T-helper 17 cell (primary cell): ENCODE measurements at places on chromosomes 2 and 18. TPM values are rescaled to one million over a fixed set of nuclear protein-coding genes. Genes with fewer than 3 reads are reported as not detected.

DNA sequence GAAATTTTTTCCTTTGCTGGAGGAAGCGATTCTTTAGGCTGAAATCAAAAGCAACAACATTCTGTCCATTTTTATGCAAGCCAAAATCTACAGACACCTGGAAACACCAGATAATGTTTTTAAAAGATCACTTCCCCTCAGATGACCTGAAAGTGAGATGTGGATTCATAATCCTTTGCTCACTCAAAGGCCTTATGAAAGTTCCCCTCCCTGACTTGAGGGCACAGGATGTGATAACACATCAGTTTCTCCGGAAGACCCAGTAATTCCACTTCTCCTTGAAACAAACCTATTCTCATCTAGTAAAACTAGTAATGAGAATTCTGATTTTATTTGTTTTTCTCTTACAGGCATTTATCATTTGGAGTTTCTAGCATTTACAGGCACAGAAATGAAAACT lies 218.3 kb upstream of the RND3 start:
- no peak for DNase-seq
- H3K4me3 ChIP-seq, result no peak overlapping the region
- H3K27ac ChIP-seq, result no peak overlapping the region
- H3K27me3 ChIP-seq, result no peaks in the 10 kb centered on the region
- no peaks in the 10 kb centered on the region for H3K36me3 ChIP-seq

GRCh38 chr2:205670292-205670691 lies 12.0 kb upstream of the NRP2 start:
- H3K27ac ChIP-seq, result no peak overlapping the region
- no peaks in the 10 kb centered on the region for H3K4me1 ChIP-seq

- no peak overlapping the region for H3K27ac ChIP-seq
- no peaks in the 10 kb centered on the region for H3K4me1 ChIP-seq
- peaks cover 5% of the 10 kb centered on the region for H3K27me3 ChIP-seq
These were observed 167.7 kb upstream of the MYCN start for GRCh38 chr2:15772681-15773080.

- H3K4me3 ChIP-seq, result no peak overlapping the region
- no peak for DNase-seq
- H3K4me1 ChIP-seq, result no peaks in the 10 kb centered on the region
- H3K27ac ChIP-seq, result no peak overlapping the region
These were observed 24.9 kb downstream of the HJURP start for GRCh38 chr2:233829193-233830110.

- no peak overlapping the region for H3K27ac ChIP-seq
- peaks cover 7% of the 10 kb centered on the region for H3K27me3 ChIP-seq
- DNase-seq, result no peak
- no peak overlapping the region for H3K4me3 ChIP-seq
These were observed 13.6 kb upstream of the MSH6 start for GRCh38 chr2:47769318-47769717.

GRCh38 chr2:36560726-36561125 lies 37.2 kb downstream of the FEZ2 start:
- H3K27me3 ChIP-seq, result no peaks in the 10 kb centered on the region
- DNase-seq, result no peak
- H3K27ac ChIP-seq, result no peak overlapping the region
- no peak overlapping the region for H3K4me3 ChIP-seq
- H3K4me1 ChIP-seq, result peaks cover 19% of the 10 kb centered on the region

GRCh38 chr2:147015591-147015990 lies 829.2 kb upstream of the ACVR2A start:
- H3K4me1 ChIP-seq, result no peaks in the 10 kb centered on the region
- H3K36me3 ChIP-seq, result no peaks in the 10 kb centered on the region
- H3K4me3 ChIP-seq, result no peak overlapping the region
- no peak for DNase-seq
- peaks cover 28% of the 10 kb centered on the region for H3K27me3 ChIP-seq
- H3K27ac ChIP-seq, result no peak overlapping the region

- DNase-seq, result no peak
- no peaks in the 10 kb centered on the region for H3K36me3 ChIP-seq
- H3K4me3 ChIP-seq, result no peak overlapping the region
- no peak overlapping the region for H3K27ac ChIP-seq
- H3K27me3 ChIP-seq, result no peaks in the 10 kb centered on the region
These were observed 704.5 kb upstream of the RAB6C start for GRCh38 chr2:129274918-129275317.

DNA sequence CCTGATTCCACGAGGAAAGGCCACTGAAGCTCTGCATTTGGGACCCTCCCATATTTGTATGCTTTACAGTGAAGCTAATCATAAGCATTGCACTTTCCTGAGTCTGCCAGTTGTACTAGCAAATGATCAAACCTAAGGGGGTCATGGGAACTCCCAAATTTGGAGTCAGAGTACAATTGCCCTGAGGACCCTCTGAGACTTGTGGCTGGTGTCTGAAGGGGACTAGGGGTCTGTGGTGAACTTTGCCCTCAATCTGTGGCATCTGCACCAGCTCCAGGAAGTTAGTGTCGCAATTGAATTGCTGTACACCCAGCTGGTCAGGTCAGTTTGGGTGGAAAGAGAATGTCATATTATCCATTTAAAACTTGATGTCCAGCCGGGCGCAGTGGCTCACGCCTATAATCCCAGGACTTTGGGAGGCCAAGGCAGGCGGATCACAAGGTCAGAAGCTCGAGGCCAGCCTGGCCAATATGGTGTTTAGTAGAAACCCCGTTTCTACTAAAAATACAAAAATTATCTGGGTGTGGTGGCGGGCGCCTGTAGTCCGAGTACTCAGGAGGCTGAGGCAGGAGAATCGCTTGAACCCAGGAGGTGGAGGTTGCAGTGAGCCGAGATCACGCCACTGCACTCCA lies 18.1 kb downstream of the SOWAHC start:
- H3K4me3 ChIP-seq, result no peak overlapping the region
- peaks cover 3% of the 10 kb centered on the region for H3K36me3 ChIP-seq
- DNase-seq, result no peak
- H3K27me3 ChIP-seq, result peaks cover 25% of the 10 kb centered on the region
- no peaks in the 10 kb centered on the region for H3K4me1 ChIP-seq

GRCh38 chr2:128445523-128445900 lies 126.8 kb upstream of the HS6ST1 start:
- H3K4me3 ChIP-seq, result no peak overlapping the region
- no peak overlapping the region for H3K27ac ChIP-seq
- H3K4me1 ChIP-seq, result no peaks in the 10 kb centered on the region
- peaks cover 2% of the 10 kb centered on the region for H3K36me3 ChIP-seq
- H3K27me3 ChIP-seq, result peaks cover 10% of the 10 kb centered on the region

DNA sequence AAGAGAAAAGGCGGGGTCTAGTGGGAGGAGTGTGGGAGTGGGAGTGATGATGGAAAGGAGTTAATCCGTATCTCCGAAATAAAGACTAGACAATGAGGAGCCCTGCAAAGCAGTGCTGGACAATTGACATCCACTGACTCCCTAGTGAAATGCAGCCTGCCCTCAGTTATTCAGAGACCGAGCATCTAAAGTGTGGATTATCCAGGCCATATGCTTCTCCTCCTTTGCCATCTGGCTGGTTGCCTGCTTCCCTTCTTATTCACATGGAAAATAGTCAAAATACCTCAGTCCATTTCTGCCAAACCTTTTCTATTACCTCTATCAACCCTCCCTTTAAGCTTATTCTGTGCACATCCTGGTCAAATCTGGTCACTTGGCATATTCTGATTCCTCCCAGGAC lies 288.8 kb upstream of the SIX3 start:
- H3K4me3 ChIP-seq, result no peak overlapping the region
- H3K27me3 ChIP-seq, result no peaks in the 10 kb centered on the region
- peaks cover 11% of the 10 kb centered on the region for H3K4me1 ChIP-seq
- DNase-seq, result no peak

DNA sequence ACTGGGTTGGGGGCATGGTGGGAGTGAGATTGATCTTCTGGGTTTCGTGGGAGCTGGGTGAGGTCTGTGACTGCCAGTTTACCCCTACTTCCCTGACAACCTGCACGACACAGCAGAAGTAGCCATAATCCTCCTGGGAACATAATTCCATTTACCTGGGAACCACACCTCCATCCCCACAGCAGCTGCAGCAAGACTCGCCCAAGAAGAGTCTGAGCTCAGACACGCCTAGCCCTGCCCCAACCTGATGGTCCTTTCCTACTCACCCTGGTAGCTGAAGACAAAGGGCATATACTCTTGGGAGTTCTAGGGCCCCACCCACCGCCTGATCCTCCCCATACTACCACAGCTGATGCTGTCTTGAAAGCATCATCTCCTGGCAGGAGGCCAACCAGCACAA lies 43.8 kb downstream of the FLACC1 start:
- DNase-seq, result no peak
- no peaks in the 10 kb centered on the region for H3K27me3 ChIP-seq
- no peaks in the 10 kb centered on the region for H3K4me1 ChIP-seq
- H3K27ac ChIP-seq, result no peak overlapping the region

DNA sequence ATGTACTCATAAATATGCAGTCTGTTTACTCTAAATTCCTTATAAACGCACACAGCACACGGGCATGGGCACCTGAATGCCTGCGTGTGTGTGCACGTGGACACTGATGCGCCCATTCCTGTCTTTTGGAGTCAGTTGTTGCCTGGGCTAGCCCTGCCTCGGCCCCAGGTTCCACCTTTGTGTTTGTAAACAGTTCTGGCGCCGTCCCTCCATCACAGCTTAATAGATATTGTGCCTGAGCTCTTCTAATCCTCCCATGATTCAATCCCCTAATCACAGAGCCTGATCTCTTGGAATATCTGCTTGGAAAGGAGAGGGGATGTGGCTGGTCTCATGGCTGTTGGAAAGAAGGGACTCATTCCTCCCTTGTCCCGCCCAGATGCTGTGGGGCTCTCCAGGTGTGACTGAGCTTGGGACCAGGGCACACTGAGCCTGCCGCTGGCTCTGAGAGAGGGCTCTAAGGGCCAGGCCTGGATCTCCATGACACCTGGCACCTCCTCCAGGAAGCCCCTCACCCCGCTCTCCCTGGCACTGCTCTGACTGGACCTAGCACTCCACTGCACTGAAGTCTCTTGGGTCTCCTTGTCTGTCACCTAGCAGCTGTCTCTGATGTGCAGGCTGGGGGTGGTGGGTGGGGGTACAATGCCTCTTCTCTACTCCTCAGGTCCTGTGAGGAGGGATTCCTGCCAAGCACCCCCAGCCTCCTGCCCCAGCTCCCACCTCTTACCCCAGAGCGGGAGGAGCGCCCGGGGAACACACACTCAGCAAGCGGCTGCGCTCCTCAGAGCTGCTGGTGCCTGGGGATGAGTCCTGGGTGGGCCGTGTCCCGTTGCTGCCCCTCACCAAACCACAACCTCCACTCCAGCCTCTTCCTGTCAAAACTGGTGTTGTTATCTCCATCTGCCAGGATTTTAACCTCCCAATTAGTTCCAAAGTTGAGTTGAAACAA lies 181.3 kb downstream of the INHBB start:
- peaks cover 42% of the 10 kb centered on the region for H3K27me3 ChIP-seq
- no peak overlapping the region for H3K4me3 ChIP-seq
- no peaks in the 10 kb centered on the region for H3K36me3 ChIP-seq
- peaks cover 3% of the 10 kb centered on the region for H3K4me1 ChIP-seq
- no peak overlapping the region for H3K27ac ChIP-seq
- DNase-seq, result no peak

GRCh38 chr2:222604749-222605515 lies 51.0 kb downstream of the FARSB start:
- H3K4me1 ChIP-seq, result peaks cover 4% of the 10 kb centered on the region
- H3K27ac ChIP-seq, result peak overlapping the region; percentile 56
- H3K4me3 ChIP-seq, result no peak overlapping the region
- H3K27me3 ChIP-seq, result no peaks in the 10 kb centered on the region
- DNase-seq, result no peak

DNA sequence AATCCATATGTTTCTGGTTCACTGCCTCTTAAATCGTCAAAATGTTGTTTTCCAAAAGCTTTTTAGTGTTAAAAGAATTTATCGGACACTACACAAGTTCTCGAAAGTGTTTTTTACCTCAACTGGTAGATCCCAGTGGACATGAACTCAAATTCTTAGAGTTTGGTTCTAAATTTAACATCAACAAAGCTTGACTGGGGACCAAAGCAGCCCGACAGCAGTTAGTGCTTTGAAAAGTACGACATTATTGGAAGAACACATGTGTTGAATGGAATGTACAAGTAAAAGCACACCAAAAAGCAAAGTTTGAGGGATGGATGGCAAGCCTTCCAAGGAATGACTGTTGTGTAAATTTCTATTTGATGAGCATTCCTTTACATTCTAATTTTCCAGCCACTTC lies 803.9 kb upstream of the POU3F3 start:
- H3K27ac ChIP-seq, result no peak overlapping the region
- H3K4me1 ChIP-seq, result no peaks in the 10 kb centered on the region
- no peak for DNase-seq
- H3K27me3 ChIP-seq, result no peaks in the 10 kb centered on the region

DNA sequence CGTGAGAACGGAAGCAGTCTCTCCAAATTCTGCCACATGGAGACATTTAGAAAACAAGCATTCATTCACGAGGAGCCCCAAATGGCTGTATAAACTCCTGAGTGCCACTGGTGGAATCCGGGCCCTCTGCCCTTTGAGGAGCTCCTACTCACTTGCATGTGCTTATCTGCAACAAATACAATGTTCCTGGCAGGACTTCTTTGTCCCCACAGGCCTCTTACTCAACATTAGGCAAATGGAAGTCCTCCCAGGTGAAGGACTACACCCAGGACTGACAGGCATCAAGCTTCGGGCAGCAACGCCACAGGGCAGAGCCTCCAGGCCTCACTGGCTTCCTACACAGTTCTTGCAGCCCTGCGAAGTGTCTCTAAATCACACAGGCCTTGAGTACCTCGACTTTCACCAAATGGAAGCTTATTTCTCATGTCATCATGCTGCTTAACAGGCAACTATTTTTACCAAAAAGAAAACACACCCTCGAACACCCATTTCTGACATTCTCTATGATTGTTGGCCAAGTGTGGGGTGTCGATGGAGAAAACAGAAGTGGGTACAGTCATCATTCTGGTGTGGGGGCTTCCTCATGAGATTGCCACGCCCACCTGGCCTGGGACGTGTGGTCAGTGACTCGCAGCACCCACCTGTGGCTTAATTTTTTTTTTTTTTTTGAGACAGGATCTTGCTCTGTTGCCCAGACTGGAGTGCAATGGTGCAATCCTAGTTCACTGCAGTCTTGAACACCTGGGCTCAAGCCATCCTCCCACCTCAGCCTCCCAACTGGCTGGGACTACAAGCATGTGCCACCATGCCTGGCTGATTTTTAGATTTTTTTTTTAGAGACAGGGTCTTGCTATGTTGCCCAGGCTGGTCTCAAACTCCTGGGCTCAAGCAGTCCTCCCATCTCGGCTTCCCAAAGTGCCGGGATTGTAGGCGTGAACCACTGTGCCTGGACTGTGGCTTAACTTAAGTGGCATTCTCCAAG lies 186.8 kb upstream of the GLI2 start:
- H3K36me3 ChIP-seq, result no peaks in the 10 kb centered on the region
- no peak overlapping the region for H3K27ac ChIP-seq
- H3K4me3 ChIP-seq, result no peak overlapping the region
- DNase-seq, result no peak
- no peaks in the 10 kb centered on the region for H3K4me1 ChIP-seq
- H3K27me3 ChIP-seq, result peaks cover 42% of the 10 kb centered on the region

Gene RESP18
- not detected for total RNA-seq

Gene FAM237A
- not detected for total RNA-seq

Gene SNTG2
- total RNA-seq, result 2.0 TPM

Gene SPATA3
- not detected for total RNA-seq

Gene FAM228A
- 0.52 TPM for total RNA-seq
